ENCODE measurements at places on chromosomes 12 and 14.

GRCh38 chr12:54051874-54052437, 1.7 kb upstream of the HOXC4 start:
- DNase-seq = no peak

DNA sequence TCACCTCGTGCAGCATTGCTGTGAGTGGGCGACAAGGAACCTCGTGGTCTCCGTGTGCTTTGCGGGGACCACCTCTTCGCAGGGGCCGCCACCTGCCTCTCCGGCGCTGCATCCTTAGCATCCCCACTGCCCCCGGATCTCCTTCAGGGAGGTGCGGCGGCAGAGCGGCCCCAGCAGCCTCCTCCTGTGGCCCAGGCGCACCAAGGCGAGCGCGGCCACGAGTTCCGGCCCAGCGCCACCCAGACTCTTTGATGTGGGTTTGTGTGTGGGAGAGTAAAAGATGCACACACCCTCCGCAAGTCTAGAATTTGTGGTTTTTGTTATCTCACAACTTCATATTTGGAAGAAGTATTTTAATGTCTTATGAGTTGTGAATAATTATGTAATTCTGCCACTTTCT, 118.8 kb upstream of the DIO3 start:
- peak; percentile 48 for DNase-seq

- peak; percentile 3 for DNase-seq
Observed at GRCh38 chr12:96274331-96274730, 80.2 kb downstream of the ELK3 start.

DNA sequence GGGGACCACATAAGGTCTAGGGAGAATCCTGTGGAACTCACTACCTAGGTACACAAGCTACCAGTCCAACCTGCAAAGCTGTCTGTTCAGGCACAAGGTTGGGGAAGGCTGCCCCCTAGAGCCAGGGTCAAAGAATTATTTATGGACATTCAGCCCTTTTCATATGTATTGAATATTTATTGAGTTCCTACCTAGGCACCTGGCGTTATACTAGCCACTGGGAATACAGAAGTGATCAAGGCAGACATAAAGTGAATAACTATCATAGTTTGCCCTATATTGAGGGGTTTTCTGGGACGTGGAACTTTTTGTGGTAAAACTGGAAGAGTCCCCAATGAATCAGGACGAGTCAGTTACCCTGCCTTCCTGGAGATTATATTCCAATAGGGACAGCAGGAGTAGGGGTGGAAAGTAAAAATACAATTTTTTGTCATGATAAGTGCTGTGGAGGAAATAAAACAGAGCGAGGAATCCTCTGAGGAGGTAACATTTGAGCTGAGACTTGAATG, 5.8 kb upstream of the SLC48A1 start:
- DNase-seq = peak; percentile 51

GRCh38 chr12:14892726-14893505, 7.3 kb upstream of the MGP start:
- DNase-seq = peak; percentile 4

DNA sequence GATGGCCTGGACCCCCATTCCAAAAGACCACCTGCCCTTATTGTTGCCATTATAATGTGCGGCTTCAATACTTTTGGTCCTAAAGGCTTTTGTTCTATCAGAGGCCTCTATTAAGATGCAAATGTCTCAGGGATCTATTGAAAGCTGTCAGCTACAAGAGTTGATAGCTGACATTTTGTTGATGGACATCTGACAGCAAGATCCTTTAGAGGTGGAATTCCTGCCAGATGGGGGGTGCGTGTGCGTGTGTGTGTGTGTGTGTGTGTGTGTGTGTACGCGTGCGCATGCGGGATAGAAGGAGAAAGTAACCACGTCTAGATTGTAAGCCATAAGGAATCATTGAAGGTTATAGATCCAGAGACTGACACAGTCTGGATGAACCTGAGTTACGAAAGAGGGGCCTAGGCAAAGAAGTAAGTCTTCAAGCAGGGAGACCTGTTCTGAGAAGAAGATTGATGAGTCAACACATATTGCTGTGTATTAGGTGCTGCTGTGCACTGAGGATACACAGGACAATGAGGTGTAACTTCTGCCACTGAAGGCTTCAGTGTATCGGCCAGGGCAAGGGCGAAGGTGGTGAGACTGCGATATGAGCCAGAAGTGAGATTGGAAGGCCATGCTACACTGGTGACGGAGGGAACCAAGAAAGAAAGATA, 89.2 kb downstream of the PRMT8 start:
- no peak for DNase-seq

GRCh38 chr14:53545217-53545616, 392.1 kb upstream of the DDHD1 start:
- DNase-seq = no peak

DNA sequence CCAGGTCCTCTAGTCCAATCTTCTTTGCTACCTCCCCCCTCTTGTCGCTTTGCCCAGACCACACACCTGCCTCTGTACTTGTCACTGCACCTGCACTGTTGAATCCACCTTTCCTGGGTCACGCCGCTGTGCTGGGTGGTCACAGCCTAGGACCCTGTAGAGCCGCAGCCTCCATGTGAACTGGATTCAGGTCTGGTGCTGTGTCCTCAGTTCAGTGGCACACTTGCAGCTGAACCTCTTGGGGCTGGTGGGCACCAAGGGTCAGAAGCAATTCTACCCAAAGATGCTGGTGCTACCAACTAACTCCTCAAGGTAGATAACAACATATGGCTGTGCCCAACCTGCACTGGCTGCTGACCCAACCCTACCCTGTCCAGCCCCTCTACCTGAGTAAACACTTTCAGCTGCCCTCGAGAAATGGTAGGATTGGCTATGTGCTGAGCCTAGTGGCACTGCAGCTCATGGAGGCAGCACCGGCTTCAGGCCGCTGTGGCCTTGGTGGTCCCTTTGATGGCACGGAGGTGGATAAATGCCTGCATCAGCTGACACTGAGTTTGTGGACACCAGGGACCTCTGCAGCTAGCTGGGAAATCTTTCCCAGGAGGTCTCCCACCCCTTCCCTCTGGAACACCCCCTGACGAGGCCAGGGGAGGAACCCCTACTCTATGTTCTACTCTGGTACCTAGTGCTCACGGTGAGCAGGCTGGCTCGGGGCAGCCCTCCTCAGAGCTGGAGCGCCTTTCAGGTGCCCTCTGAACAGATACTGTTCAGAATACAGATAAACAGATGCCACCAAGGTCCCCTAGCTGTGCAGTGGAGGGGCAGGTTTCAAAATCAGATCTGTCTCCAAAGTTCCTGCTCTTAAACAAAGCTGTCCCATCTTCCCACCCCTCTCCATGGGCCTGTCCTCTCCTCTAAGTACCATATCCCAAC, 14.3 kb downstream of the AGAP2 start:
- no peak for DNase-seq

- DNase-seq = peak; percentile 5
Observed at GRCh38 chr12:29682088-29682487, 101.7 kb downstream of the TMTC1 start.

GRCh38 chr14:23302290-23303225, at the start of gene PPP1R3E:
Gene PPP1R3E (minus strand): TSS chr14:23302859. CDS start chr14:23302576, 283 bp downstream.
- DNase-seq = peak; percentile 43

GRCh38 chr14:65348137-65348536, 64.4 kb upstream of the FUT8 start:
- DNase-seq = no peak
